Putamen (tissue), 1 donor: ENCODE measurements at places on chromosomes 1 and 21.

DNA sequence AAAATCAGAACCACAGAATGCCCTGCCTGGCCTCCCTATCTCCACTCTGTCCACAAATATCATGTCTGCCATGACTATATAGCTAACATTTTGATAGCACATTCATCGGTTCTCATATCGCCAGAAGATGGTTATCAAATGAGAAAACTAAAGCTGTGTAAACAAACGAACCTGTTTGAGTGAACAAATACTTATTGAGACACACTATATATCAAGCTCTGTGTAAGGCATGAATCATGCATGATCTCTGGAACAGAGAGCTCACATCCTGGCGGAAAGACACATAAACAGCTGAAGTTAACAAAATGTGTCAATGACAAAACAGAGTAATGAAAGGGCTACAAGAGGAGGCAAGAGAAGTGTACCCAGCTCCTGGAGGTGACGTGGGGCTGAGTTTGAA lies 13.1 kb downstream of the KCND3 start:
- no peak for DNase-seq

- no peak for DNase-seq
Measured at GRCh38 chr1:212186427-212187207, 98.6 kb upstream of the PPP2R5A start.

DNA sequence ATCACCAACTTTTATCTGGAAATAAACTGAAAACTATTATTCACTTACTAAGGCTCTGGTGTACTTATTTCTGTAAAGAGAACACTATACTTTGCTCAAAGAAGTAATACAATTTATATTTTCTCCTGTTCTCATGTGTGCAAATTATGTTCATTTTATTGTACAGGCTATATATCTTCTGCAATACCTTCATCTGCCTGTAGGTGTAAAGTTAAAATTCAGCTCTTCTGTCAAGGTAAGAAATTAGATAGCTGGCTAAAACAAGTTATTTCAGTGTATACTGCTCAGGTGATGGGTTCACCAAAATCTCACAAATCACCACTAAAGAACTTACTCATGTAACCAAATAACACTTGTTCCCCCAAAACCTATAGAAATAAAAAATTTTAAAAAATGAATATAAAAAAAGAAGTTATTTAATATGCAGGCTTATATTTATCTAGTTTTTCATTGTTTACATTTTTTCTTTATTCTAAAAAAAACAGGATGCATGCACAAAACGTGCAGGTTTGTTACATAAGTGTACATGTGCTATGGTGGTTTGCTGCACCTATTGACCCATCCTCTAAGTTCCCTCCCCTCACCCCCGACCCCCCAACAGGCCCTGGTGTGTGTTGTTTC lies 81.5 kb downstream of the PTGER3 start:
- DNase-seq, result no peak

- no peak for DNase-seq
Measured at GRCh38 chr1:227903061-227903521, 44.6 kb downstream of the WNT9A start.

GRCh38 chr1:67752306-67752705 lies 67.3 kb downstream of the GADD45A start:
- DNase-seq, result no peak

GRCh38 chr1:116794804-116795481 lies 40.7 kb downstream of the CD2 start:
- no peak for DNase-seq

DNA sequence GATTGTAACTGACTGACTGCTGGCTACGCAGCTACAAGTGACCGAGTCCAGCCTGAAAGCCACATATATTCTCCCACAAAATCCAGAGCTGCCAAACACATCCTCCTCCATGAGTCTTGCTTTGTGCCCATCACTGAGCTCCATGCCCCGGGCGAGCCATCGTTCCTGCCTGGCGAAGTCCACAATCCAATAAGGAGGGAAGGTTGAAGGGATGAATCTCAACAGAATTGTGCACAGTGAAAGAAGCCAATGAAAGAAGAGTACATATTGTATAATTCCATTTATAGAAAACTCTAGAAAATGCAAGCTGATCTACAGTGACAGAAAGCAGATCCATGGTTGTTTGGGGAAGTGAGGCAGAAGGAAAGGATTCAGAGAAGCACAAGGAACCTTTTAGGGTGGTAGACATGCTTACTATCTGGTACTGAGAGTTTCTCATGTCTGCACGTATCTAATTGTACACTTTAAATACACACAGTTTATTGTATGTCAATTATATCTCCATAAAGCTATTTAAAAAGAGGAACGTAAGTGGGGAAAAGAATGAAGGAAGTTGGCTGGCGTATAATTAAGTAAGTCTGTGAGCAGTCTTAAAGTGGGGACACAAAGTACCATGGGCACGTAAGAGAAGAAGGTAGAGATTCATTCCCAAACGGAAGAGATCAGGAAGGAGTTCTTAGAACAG lies 115.9 kb upstream of the JUN start:
- DNase-seq, result no peak

DNA sequence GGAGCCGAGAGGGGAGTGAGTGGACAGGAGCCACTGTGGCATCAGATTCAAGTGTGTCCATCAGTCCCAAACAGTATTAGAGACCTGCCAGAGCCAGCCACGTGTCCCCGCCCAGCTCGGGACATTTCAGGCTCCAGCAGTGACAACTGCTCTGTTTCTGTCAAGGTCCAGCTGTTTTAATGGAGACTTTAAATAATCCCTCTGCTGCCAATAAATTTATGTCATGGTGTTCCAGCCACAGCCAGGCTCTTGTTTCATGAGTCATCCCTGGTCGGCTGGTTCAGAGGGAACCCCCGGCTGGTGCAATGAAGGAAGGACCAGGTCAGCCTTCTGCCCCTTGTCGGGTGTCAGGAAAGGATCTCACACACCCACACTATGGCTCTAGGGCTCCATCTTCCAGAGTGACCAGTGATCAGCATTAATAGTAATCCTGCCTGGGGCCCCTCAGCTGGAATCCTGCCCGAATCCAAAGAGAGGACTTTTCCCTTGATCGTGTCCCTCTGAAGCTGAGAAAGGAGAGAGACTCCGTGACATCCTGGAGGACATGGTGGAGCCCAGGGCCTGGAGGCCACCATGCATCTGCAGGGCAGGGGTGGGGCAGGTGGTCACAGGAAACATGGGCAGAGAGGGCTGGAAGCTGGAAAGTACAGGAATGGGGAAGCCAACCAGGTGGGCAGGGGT lies 197.3 kb downstream of the MATN1 start:
- no peak for DNase-seq

GRCh38 chr1:99546432-99547416 lies 99.2 kb upstream of the PALMD start:
- no peak for DNase-seq

- no peak for DNase-seq
Measured at GRCh38 chr1:115324649-115325420, 13.2 kb downstream of the NGF start.

DNA sequence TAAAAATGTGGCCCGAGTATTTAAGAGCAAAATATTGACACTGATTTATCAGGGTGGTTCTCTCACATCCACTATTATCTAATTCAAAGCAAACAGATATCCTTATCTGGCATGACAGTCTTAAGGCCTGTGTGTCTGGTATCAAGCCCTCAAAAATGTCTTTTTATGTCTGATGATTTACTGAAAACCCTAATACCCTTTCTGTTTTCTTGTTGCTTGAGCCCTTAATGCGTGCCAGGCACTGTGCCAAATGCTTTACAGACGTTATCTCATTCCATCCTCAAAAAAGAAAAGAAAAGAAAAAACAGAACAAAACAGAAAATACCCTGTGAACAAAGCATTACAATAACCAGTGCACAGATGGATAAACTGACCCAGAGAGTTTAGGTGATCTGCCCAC lies 5.7 kb downstream of the DUSP23 start:
- DNase-seq, result no peak

GRCh38 chr1:94726981-94727685 lies 93.0 kb upstream of the SLC44A3 start:
- DNase-seq, result no peak

DNA sequence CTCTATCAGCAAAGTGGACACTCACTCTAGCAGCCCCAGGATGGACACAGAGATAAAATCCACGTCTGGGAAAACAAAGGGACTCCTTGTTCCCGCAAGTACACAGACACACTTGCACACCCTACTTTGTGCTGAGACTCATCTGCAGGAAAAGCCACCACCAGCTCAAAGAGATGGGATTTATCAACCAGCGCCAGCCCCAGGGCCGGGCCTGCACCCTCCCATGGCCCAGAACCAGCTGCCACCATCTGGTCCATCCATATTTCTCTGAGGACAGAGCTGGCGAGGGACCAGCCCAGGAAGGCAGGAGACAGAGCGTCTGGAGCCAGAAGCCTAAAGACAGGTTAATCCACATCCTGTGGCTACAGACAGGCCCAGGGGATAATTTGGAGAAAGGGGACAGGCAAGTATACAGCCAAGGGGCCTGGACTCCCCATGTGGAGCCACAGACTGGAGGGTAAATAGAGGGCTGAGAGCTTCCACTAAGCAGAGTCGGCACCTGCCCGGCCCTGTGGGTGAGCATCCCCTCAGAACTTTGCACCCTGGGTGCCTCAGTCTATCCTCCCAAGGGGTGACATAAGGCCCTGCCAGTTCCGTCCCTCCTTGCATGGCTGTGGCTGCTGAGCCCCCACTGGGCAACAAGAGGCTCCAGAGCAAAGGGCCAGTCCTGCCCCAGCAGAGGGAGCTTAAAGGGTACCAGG lies 233.9 kb downstream of the PTPRU start:
- no peak for DNase-seq

- no peak for DNase-seq
Measured at GRCh38 chr1:208180421-208180820, 63.8 kb downstream of the PLXNA2 start.

GRCh38 chr1:115457289-115457688 lies 119.2 kb upstream of the NGF start:
- no peak for DNase-seq

DNA sequence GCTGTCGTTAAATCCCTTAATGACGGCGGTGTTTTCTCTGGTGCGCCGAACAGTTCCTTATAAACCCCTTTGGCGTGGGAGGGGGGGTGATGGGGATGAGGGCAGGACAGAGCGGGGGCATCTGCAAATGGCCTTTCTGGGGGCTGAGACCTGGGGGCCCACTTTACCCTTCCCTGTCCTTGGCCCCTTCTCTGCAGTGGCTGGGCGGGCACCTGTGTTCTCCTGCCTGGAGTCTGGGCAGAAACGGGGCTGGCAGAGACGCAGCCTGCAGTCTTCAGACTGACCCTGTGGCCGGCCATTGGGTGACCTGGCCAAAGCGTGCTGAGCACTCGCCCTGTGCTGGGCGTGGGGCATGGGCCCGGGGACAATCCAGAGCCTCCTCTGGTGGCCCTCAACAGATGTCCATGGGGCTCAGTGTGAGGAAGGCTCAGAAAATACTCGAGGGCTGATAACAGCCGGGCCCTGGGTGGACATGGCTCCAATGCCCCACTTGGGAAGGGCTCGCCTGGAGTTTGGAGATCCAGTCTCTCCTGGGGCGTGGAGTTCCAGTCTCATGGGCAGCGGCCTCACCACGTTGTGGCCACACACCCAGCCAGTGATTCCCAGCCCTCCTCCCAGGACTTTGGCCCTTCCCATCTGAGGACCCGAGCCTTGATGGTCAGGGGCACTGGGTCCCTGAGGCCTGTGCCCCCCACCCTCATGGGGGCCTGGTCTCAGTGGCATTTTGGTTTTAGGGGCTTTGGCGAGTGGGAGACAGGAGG lies 50.8 kb upstream of the ACTRT2 start:
- no peak for DNase-seq

- DNase-seq, result no peak
Measured at GRCh38 chr1:179167418-179167777, 62.1 kb downstream of the ABL2 start.

GRCh38 chr1:30759718-30760281 lies 2.2 kb upstream of the LAPTM5 start:
- DNase-seq, result no peak

DNA sequence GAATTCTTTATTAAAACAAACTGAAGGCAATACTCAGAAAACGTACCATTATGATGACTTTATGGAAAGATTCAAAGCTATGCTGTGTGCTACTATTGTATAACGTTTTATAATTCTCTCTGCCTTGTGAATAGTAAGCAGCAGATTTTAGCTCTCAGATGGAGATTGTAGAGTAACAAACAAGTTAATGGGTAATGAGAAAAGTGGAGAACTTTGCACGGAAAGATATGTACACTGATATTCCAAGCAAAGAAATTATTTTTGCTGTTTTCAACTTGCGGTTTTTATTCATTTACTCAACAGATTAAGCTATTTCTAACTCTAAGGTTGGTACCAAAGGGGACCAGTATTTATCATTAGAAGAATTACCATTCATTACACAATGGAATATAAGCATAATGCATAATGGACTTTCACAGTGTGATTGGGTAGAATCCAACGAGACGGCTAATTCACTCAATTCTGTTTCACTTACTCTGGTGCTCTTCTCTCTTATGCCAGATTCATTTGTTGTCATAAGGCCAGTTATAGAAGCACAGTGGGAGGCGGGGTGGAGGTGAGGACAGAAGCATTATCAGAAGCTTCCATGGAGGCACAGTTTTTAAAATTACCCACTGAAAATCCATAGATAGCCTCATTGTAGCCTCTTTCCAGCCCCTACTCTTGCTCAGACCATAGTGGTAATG lies 38.6 kb downstream of the ATP1B1 start:
- no peak for DNase-seq

DNA sequence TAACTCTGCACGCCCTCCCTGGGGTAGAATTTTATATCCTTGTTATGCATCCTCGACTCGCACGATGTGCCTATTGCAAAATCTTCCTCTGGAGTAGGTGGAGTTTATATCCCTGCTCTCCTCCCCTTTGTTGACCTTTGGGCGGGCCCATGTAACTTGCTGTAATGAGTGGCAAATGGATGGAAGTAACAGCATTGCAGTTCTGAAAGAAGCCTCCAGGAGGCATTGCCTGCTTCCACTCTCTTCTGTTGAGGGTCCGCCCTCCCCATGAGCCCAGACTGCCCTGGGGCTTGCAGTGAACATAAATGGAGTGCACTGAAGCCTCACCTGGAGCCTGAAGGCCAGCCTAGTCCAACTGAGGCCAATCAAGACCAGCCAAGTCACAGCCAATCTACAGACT lies 62.2 kb upstream of the GRIK3 start:
- DNase-seq, result no peak

DNA sequence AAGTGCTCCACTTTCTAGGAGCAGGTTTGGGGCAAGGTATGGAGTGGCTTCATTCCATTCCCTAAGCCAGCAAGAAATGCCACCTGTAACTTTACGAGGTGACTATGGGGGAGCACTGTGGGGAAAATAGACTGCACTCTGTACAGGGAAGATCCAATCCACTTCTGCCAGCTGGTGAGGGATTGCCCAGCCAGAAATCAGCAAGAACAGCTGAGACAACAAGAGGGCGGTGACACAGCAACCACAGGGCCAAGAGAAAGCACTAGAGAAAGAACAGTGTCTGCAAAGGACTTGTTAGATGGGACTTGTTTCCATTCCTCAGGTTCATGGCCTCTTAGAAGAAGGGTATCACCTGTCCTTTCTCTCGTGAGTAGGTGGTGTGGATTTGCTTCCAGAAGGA lies 19.6 kb downstream of the CAPN8 start:
- no peak for DNase-seq

GRCh38 chr1:196387766-196388165 lies 220.5 kb downstream of the KCNT2 start:
- DNase-seq, result no peak

- DNase-seq, result no peak
Measured at GRCh38 chr1:23100074-23100748, 68.4 kb downstream of the LUZP1 start.

GRCh38 chr1:2277741-2278488 lies 49.8 kb downstream of the SKI start:
- DNase-seq, result no peak
